ENCODE measurements at places on chromosomes 12 and 14.

- no peak for DNase-seq
Observed at GRCh38 chr14:58765843-58766242, 128.1 kb downstream of the DACT1 start.

DNA sequence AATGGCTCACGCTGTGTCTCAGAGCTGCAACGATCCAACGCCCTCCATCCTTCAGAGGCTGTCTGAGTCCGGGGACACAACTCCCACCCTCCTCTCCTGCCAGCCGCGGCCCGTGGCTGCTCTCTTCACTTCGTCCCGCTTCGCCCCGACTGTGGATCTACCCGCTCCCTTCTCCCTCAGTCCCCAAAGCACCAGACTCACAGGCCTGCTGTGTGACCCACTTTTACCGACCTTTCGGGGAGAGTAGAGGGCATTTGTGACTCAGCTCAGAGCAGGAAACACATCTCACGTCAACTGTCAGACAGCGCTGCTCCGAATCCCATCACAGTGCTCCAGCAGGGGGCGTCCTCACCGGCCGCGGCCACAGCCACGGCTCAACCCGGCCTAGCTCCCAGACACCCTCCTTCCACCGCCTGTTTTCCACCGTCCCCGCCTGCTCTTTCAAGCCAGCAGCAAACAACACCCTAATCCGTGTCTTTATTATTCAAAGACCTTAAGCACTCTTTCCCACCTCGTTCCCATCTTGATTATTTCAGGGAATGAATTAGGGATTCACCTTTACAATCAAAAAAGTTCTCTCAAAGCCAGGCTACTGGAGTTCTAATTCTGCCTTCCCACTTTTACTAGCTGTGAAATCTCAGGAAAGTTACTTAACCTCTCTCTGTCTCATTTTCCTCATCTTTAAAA is 5.0 kb upstream of the AQP2 start:
- DNase-seq = peak; percentile 84

- DNase-seq = no peak
Observed at GRCh38 chr12:112606611-112607365, 184.8 kb upstream of the RPH3A start.

DNA sequence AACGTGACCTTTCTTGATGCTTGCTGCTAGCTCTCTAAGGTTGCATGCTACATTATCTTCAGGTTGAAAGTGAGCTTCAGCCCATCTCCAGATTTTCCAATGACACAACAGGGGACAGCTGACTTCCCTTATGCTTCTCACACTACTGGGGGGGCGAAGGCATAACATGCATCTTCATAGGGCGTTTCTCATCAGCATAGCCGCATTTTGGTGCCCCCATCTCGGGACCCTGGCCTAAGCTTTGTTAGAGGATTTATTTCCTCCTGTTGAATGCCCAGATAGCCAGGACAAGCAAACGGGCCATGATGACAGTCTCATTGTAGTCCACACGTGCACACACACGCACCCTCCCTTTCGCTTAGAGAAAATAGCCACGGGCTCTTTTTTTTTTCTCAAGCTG is 30.7 kb downstream of the SSPN start:
- DNase-seq = no peak

GRCh38 chr12:12470751-12471306 is 91.8 kb downstream of the DUSP16 start:
- DNase-seq = no peak

- no peak for DNase-seq
Observed at GRCh38 chr14:94617988-94618822, 6.0 kb downstream of the SERPINA3 start.

- no peak for DNase-seq
Observed at GRCh38 chr14:96929950-96930349, 132.8 kb downstream of the VRK1 start.

Measured in SJSA1 (cell line).